ENCODE measurements at places on chromosomes 2 and 18. TPM values are rescaled to one million over a fixed set of nuclear protein-coding genes. Genes with fewer than 3 reads are reported as not detected.
A peak's percentile ranks its signal among the peaks of the same experiment; 100 is the strongest.

DNA sequence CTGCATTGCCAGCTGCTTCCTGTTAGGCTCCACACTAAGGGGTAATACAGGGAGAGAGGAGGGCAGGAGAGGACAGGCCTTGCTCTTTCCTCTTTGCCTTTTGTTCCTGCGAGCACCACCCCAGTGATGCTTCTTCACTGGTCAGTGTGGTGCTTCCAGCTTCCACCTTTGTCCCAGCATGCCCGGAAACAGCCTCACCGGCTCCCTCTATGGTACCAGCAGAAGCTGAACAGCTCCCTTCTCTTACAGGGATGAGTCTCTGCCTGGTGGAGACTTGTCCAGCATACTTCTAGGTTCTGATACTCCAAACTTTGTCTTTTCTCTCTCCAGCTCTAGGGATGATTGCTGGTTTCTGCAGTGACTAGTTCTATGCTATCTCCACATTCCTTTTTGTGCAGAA, 413.3 kb downstream of the TSN start:
- no peak overlapping the region for H3K27ac ChIP-seq
- H3K27me3 ChIP-seq, result no peaks in the 10 kb centered on the region
- H3K4me3 ChIP-seq, result no peak overlapping the region

GRCh38 chr2:136116151-136116812, 1.7 kb downstream of the CXCR4 start:
- H3K27me3 ChIP-seq, result peaks cover 52% of the 10 kb centered on the region
- no peak for DNase-seq
- no peak overlapping the region for H3K4me3 ChIP-seq
- H3K27ac ChIP-seq, result no peak overlapping the region

- H3K4me3 ChIP-seq, result no peak overlapping the region
- H3K27ac ChIP-seq, result no peak overlapping the region
- H3K36me3 ChIP-seq, result no peaks in the 10 kb centered on the region
- H3K4me1 ChIP-seq, result no peaks in the 10 kb centered on the region
Observed at GRCh38 chr2:67733517-67733916, 329.3 kb downstream of the C1D start.

GRCh38 chr2:144520756-144521487, 1.0 kb upstream of the ZEB2 start:
- H3K4me1 ChIP-seq, result peaks cover 4% of the 10 kb centered on the region
- H3K27me3 ChIP-seq, result no peaks in the 10 kb centered on the region
- peak; percentile 62 for DNase-seq
- no peaks in the 10 kb centered on the region for H3K36me3 ChIP-seq
- H3K27ac ChIP-seq, result no peak overlapping the region

GRCh38 chr2:158458617-158458920, 1.8 kb downstream of the PKP4 start:
- H3K4me3 ChIP-seq, result peak overlapping the region; percentile 90
- no peaks in the 10 kb centered on the region for H3K36me3 ChIP-seq
- peak; percentile 26 for DNase-seq
- H3K4me1 ChIP-seq, result peaks cover 2% of the 10 kb centered on the region
- no peak overlapping the region for H3K27ac ChIP-seq
- H3K27me3 ChIP-seq, result 0 out of 2 replicates have a peak, but pooled peaks cover 2% of the 10 kb centered on the region

GRCh38 chr2:86143307-86143706, 37.3 kb downstream of the PTCD3 start:
- H3K4me3 ChIP-seq, result no peak overlapping the region
- H3K4me1 ChIP-seq, result no peaks in the 10 kb centered on the region
- no peak overlapping the region for H3K27ac ChIP-seq

- H3K4me1 ChIP-seq, result no peaks in the 10 kb centered on the region
- H3K36me3 ChIP-seq, result no peaks in the 10 kb centered on the region
- no peaks in the 10 kb centered on the region for H3K27me3 ChIP-seq
- no peak overlapping the region for H3K27ac ChIP-seq
Observed at GRCh38 chr2:34107811-34108210, 508.7 kb upstream of the FAM98A start.

GRCh38 chr2:30272761-30273573, 41.6 kb downstream of the LBH start:
- no peaks in the 10 kb centered on the region for H3K36me3 ChIP-seq
- peak; percentile 77 for DNase-seq
- H3K4me3 ChIP-seq, result no peak overlapping the region
- peaks cover 31% of the 10 kb centered on the region for H3K4me1 ChIP-seq

DNA sequence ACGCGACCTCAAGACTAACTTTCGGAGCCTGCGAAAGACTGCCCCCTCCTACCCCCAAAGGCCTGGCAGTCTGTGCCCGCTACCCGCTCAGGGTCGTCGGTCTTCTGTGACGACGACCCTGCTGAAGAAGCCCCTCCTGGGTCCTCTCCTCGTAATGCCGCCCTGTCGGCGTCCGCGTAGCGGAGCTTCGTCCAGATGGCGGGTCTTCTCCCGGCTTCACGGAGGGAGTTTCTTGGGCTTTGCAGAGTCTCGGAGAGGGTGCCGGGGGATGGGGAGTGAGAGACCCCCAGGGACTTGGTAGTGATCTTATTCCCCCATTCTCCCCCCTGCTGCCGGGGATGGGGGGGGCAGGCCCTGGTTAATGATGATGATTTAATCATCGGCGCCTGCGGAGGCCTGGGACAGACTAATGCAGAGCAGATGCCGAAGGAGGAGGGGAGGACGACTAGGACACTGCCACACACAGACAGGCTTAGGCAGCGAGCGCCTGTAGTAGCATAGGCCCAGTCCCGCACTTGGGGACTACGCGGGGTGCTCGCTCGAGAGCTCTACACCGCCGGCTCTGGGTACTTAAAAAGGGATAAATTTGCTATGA, 528 bp upstream of the PCGF1 start:
- H3K36me3 ChIP-seq, result peaks cover 16% of the 10 kb centered on the region
- H3K27ac ChIP-seq, result peak overlapping the region; percentile 10
- peaks cover 15% of the 10 kb centered on the region for H3K4me1 ChIP-seq
- peaks cover 24% of the 10 kb centered on the region for H3K27me3 ChIP-seq
- DNase-seq, result peak; percentile 38
- H3K4me3 ChIP-seq, result peak overlapping the region; percentile 75

DNA sequence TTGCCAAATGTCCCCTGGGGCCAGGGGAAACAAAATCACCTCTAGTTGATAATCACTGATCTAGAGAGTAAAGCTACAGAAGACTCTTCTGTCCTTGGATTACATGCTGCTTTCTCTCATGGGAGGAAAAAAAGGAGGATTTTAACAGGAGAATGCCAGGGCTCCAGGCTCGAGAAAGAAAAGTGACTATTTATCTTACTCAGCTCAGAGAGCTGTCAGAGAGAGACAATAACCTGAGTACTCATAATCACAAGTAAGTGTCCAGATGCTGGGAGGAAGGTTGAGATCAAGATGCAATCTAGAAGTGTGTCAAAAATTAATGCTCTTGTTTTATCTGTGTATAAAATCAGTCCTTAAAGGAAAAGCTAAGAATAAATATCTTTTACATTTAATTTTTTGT, 133.3 kb downstream of the PTRHD1 start:
- no peaks in the 10 kb centered on the region for H3K27me3 ChIP-seq
- no peaks in the 10 kb centered on the region for H3K36me3 ChIP-seq
- H3K4me1 ChIP-seq, result no peaks in the 10 kb centered on the region

DNA sequence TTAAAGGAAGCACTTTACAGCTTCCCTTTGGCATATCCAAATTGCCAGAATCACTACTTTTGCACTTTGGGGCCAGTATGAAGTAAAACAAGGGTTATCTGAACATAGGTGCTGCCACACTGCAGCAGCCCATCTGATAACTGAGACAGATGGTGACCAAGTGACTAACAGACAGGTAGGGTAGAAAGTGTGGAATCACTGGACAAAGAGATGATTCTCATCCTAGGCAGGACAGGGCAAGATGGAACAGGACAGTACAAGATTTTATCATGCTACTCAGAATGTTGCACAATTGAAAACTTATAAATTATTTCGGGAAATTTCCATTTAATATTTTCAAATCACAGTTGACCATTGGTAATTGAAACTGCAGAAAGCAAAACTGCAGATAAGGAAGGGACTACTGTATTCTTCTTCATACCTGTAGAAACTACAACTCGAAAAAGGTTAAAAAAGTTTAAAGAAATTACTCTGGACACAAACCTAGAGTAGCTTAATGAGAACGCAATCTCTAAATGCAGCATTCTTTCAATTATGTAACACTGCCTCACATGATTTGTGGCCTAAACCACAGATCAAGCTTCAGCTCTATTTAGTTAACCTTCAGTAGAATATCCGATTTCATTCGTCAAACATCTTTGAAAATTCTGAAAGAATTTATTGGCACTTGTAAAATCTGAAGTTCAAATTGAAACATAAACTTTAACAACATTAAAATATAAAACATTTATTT, 31.4 kb downstream of the HEATR5B start:
- no peak overlapping the region for H3K27ac ChIP-seq
- peaks cover 14% of the 10 kb centered on the region for H3K36me3 ChIP-seq
- H3K4me3 ChIP-seq, result no peak overlapping the region
- no peak for DNase-seq
- no peaks in the 10 kb centered on the region for H3K4me1 ChIP-seq

DNA sequence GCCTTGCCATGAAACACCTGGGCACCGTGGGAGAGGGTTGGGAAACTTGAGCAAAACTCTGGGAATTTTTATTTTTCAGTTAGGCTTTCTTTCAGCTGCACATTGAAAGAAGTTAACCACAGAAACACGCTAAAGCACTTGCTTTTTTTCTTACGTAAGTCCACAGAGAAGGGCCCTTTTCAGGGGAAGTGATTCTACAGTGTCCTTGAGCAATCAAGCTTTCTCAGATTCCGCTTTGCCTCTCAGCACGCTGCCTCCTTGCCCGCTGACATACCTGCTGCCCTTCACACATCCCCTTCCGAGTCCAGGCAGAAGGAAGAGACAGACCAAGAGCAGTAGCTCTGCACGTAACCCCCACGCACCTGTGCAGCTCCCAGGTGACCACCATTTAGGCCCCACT, 135.5 kb upstream of the MYT1L start:
- H3K36me3 ChIP-seq, result no peaks in the 10 kb centered on the region
- no peak for DNase-seq
- no peaks in the 10 kb centered on the region for H3K27me3 ChIP-seq
- no peak overlapping the region for H3K27ac ChIP-seq
- H3K4me3 ChIP-seq, result no peak overlapping the region
- no peaks in the 10 kb centered on the region for H3K4me1 ChIP-seq

GRCh38 chr2:168524005-168524404, 67.9 kb downstream of the CERS6 start:
- H3K36me3 ChIP-seq, result no peaks in the 10 kb centered on the region
- no peak overlapping the region for H3K27ac ChIP-seq
- peaks cover 4% of the 10 kb centered on the region for H3K4me1 ChIP-seq
- H3K27me3 ChIP-seq, result no peaks in the 10 kb centered on the region

- no peak overlapping the region for H3K4me3 ChIP-seq
- no peak for DNase-seq
- H3K4me1 ChIP-seq, result no peaks in the 10 kb centered on the region
- no peaks in the 10 kb centered on the region for H3K36me3 ChIP-seq
Observed at GRCh38 chr2:129008881-129009554, 690.4 kb upstream of the HS6ST1 start.

DNA sequence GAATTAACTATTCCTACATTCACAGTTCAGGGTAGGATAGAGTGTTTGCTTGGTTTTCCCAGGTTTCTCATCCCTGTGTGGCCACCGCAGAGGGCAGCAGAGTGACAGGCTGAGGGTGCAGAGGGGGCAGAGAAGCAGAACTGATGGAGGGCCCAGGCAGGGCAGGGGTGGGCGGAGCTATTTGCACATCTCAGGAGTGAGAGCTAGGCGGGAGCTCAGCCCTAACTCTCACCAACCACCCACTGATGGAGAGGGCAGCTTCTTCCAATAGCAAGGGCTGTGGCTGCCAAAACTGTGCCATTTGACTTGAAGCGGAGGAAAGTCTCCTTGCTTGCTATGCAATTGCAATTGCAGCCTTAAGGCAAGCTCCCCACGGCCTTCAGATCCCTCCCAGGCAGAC, 12.0 kb upstream of the DARS1 start:
- no peaks in the 10 kb centered on the region for H3K36me3 ChIP-seq
- no peak for DNase-seq
- H3K4me3 ChIP-seq, result no peak overlapping the region
- H3K4me1 ChIP-seq, result no peaks in the 10 kb centered on the region
- no peaks in the 10 kb centered on the region for H3K27me3 ChIP-seq

GRCh38 chr2:218983934-218984238, 1.1 kb downstream of the FEV start:
- DNase-seq, result no peak
- no peak overlapping the region for H3K4me3 ChIP-seq
- peaks cover 79% of the 10 kb centered on the region for H3K27me3 ChIP-seq
- H3K27ac ChIP-seq, result no peak overlapping the region
- 0 out of 2 replicates have a peak, but pooled peaks cover 2% of the 10 kb centered on the region for H3K4me1 ChIP-seq
- H3K36me3 ChIP-seq, result no peaks in the 10 kb centered on the region

The SNED1 gene
- 1.1 TPM for total RNA-seq

The MREG gene
- total RNA-seq, result 1.8 TPM

The NOSTRIN gene
- total RNA-seq, result 0.18 TPM

The AQP12B gene
- total RNA-seq, result not detected

The KIF1A gene
- total RNA-seq, result under 0.01 TPM

The VIT gene
- total RNA-seq, result under 0.01 TPM

The FAM117B gene
- 1.1 TPM for total RNA-seq

The TUBB8B gene
- not detected for total RNA-seq

The AMER3 gene
- total RNA-seq, result not detected

The EXOC6B gene
- total RNA-seq, result 29.7 TPM

The MCFD2 gene
- total RNA-seq, result 177 TPM
